ENCODE measurements at places on chromosomes 4 and X.

GRCh38 chr4:52915191-52915590 is 53.1 kb downstream of the RASL11B start:
- ATAC-seq = no peak

DNA sequence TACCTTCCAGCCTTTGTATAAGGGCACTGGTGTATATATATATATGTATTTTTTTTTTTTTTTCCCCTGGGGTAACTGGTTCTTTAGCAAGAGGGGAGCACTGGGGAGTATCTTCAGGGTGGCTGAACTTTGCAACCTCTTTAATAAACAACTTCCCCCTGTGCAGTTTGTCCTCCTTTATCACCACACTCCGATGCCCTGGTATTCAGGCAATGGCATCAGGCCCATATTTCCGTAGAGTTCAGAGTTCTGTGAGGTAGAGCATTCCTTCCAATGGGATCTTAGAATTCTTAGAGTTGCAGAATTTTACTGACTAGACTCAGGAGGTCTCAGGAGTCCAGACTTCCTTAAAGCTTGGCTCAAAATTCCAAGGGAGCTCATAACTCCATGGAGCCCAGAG is 24.6 kb downstream of the NYX start:
- ATAC-seq = no peak

GRCh38 chrX:112555831-112556230 is 123.9 kb downstream of the LHFPL1 start:
- ATAC-seq = no peak

GRCh38 chrX:33379839-33380238 is 168.5 kb upstream of the DMD start:
- no peak for ATAC-seq

DNA sequence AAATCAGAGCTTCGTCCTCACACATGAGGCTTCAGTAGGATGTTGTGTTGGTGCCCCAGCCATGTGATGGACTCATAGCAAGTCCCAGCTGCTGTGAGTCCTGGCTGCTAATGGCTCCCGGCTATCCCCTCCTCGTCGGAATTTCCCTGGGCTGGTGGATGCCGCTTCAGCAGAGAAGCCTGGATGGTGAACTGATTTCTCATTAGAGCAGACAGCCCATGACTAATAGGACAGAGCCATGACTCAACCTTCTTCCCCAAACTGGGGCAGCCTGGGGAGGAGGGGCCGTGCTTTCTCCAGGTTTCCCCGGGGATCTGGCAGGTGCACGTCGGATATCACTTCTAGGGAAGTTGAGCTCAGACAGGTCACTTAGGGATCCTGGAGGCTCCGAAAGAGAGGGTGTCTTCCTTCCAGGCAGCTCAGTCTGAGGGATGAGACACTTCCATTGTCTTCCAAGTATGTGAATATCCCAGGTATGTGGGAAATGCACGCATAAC is 112.7 kb downstream of the ASMT start:
- ATAC-seq = no peak
